Activated CD4-positive, alpha-beta T cell treated with anti-CD3 and anti-CD28 coated beads, Interleukin-2, amount 50 U/mL, for 1 hour (primary cell): ENCODE measurements at places on chromosomes 16 and 17.

GRCh38 chr17:21373696-21374440 lies 2.3 kb upstream of the KCNJ12 start:
- DNase-seq = no peak

DNA sequence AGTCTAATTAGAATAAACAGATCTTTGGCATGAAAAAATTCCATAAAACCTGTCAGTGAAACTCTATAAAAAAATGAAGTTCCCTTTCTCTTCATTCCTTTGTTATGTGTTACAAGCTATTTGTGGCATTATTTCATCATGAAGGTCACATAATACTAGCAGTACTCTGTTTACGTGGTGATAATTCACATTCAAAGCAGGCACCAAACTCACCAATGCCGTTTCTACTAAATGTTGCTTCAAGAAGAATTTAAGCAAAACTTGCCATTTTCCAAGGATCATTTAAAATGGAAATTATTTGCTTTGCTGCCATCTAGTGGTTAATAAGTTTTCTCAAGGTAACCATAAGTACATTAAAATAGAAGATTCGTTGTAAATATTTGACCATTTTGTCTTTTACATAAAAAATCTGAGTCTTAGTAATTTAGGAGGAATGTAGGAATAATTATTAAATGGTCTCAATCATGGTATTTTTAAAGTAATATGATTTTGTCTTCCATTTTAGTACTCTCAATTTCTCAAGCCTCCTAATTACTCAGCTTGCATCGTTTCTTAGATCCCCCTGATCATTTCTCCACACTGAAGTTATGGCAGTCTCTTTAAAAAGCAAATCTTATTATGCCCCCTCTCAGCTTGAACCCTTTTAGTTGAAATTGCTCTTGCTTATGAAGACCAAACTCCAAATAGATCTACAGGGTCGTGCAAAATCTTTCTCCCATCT lies 80.8 kb downstream of the OMG start:
- no peak for DNase-seq

- no peak for DNase-seq
Measured at GRCh38 chr16:70706948-70707465, 21.2 kb upstream of the MTSS2 start.

DNA sequence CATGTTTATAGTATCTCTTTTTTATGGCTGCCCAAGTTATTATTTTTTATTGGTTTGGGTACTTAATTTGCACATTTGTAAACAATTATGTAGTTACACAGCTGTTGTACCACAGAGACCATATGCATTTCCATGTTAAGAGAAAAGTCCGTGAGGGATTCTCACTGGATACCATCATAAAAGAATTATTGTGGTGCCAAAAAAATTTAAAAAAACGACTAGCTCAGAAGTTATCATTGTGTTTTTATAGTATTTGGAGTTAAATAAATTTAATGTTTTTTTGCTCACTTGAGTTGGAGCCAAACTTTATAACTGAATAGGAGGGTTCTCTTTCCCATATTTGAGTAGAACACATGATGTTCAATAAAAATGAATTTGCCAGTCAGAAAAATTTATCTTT lies 618.7 kb downstream of the WWOX start:
- no peak for DNase-seq

DNA sequence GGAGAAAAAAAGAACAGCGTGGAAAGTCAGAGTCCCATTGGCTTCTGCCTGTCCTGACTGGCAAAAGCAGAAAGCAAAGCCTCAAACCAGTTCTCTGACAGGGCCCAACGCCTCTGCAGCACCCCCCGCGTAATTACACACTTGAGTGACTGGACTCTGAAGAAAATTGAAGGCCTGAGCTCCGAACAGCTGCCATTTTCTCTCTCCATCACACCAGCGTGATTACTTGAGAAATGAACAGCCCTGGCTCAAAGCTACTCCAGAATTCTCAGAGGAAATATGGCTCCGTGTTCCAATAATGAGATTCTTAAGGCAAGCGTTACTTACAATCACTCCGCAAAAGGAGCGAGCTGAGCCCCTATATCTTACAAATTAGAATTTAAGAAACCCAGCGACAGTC lies 142.7 kb upstream of the C17orf78 start:
- no peak for DNase-seq

DNA sequence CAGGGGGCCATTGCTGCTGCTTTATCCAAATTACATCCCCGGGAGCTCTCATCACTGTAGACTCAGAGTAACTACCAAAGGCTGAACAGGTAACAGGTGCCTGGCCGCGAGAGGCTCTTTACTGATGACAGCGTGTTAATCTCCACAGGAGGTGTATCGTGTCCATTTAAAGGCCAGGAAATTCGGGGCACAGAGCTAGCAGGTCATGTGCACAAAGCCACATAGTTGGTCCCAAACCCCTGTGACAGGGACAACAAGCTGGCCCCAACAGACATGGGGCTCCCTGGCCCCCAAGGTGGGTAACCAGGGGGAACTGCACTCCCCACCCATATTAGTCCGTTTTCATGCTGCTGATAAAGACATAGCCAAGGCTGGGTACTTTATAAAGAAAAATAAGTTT lies 55.3 kb upstream of the RBFOX3 start:
- no peak for DNase-seq

GRCh38 chr16:55189224-55189623 lies 134.8 kb upstream of the IRX6 start:
- no peak for DNase-seq

- DNase-seq = no peak
Measured at GRCh38 chr17:79095345-79096055, 20.9 kb downstream of the ENGASE start.

DNA sequence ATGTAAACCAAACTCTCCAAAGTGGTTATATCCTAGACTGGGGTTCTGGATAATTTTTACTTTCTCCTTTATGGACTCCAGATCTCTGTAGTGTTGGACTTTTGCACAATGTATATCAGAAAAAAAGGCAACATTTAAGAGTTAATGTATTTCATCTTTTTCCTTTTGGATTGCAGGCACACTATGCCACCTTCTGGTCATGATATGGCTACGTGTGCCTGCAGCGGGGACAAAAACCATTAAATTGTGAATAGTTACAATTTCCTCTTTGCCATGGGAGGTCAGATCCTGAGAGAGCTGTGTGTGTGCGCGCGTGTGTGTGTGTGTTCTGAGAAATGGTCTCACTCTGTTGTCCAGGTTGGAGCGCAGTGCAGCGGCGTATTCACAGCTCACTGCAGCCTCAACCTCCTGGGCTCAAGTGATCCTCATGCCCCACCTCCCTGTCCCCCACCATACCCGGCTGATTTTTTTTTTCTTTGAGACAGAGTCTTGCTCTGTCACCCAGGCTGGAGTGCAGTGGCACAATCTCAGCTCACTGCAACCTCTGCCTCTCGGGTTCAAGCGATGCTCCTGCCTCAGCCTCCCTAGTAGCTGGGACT lies 4.3 kb upstream of the SGF29 start:
- DNase-seq = no peak

GRCh38 chr17:64442541-64442971 lies 6.4 kb upstream of the MILR1 start:
- no peak for DNase-seq

- no peak for DNase-seq
Measured at GRCh38 chr16:15653227-15653626, 3.2 kb downstream of the NDE1 start.

- no peak for DNase-seq
Measured at GRCh38 chr16:56370185-56370874, 55.0 kb downstream of the AMFR start.

GRCh38 chr17:31687505-31688126 lies 171.4 kb downstream of the COPRS start:
- DNase-seq = no peak

GRCh38 chr17:77744066-77744988 lies 214.2 kb upstream of the TNRC6C start:
- DNase-seq = no peak

- DNase-seq = no peak
Measured at GRCh38 chr16:27780468-27781194, 230.7 kb downstream of the KATNIP start.

- no peak for DNase-seq
Measured at GRCh38 chr16:2691491-2692248, 9.3 kb downstream of the KCTD5 start.

DNA sequence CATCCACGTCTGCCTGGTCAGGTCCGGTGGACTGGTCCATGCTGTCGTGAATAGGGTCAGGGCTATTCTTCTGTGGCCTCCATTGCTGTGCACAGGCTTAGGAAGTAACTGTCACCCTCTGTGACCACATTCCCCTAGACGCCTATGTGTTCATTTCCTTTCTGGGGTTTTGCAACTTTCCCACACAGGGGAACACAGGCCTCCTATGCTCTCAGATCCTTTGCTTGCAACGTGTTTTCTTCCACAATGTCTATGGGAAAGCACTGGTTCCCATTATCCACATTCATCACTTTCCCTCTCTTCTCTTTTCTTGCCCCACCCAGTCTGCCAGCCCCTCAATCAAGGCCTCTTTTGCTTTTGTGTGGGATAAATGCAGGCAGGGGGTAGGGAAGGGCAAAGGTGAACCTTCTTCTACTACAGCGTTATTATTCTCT lies 43.2 kb upstream of the DNAJA2 start:
- no peak for DNase-seq

DNA sequence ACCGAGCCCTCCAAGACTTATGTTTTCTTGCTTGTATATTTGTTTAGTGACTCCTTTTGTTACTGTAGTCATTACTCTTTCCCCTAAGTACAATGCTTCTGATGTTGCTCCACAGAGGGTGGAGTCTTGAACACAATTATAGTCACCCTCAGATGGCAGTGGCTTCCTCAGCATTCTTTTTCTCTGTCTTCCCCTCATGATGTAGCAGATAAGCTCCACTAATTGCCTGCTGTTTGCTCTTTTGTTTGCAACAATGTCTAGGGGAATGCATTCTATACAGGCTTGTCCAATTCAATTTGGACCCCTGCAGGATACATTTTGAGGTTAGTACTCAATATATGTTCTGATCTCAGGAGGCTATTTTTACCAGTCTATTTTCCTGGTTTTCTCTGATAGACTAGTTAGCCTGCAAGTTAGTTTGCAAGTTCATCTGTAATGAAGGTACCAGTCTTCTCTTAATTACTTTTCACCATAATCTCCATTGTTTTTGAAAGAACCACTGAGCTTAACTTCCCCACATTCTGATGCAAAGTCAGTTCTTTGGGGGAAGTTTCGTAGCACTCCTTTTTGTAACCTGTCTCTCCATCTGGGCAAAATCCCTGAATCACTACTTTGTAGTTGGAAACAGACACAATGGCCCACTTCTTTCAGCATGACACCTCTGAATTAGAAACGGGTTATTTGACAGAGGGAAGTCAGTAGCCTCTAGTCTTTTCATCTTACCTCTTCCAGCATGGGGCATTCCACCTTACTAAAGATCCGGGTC lies 1509.2 kb downstream of the CDH11 start:
- no peak for DNase-seq

- no peak for DNase-seq
Measured at GRCh38 chr16:85385463-85386331, 227.4 kb upstream of the GSE1 start.

GRCh38 chr17:70492368-70492767 lies 323.0 kb downstream of the KCNJ2 start:
- no peak for DNase-seq
